ENCODE measurements at places on chromosomes 11 and 22. TPM values are rescaled to one million over a fixed set of nuclear protein-coding genes. Genes with fewer than 3 reads are reported as not detected.

DNA sequence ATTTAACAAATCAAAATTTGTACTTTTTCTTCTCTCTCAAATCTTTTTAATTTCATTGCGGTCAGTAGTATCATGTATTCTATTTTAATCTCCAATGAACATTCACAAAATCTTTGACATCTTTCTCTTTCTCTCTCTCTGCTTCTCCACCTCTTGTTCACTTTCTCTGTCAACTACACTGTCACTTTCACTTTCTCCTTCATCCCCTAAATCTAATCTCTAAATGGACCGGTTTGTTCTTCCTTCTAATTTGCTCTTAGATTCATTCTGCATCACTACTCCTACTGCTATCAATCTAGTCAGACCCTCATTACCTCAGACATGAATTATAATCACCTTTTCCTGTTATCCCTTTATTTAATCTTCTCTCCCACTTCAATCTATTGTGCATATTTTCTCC is 18.6 kb downstream of the CCDC73 start:
- no peak for DNase-seq

DNA sequence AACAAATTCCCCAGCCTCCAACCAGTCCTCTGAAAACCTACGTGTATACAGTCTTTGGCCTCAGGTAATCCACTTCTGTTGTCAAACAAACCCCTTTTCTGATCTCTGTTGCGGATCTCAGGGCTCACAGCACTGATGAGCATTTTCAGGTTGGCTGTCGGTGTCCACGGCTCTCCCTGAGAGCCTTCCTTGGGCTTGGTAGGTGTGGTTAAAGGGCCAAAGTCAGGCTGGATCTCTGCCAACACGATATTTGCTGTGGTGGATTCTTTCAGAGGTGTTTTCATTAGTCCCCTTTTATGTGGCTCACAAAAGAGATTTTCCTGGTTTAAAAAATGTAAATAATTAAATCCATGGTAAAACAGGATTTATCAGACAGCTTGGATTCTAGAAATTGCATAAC is 2.9 kb downstream of the E2F8 start:
- no peak for DNase-seq

Gene XPNPEP3
- 22.5 TPM for total RNA-seq

- no peak for DNase-seq
These were observed 9.9 kb downstream of the IL10RA start for GRCh38 chr11:117996058-117996457.

DNA sequence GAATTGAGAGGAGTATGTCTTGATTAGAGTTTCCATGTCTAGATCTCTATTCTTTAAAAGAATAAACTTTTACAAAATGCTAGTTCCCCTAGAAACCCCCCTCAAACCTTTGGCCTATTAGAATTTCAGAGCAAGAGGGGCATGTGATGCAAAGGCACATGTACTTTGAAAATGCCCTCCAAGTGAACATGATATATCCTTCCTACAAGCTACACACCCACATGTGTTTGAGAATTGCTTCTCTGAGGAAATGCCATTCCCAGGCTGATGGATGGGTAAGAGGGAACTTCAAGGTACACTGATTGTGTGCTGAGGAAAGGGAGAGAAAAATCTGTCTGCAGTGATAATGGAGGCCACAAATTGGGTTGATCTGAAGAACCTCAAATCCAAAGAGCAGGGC is 59.5 kb upstream of the PSMA1 start:
- no peak for DNase-seq

- DNase-seq: no peak
These were observed 800.9 kb upstream of the TENM4 start for GRCh38 chr11:80241766-80242165.

Gene MOV10L1
- 0.38 TPM for total RNA-seq

DNA sequence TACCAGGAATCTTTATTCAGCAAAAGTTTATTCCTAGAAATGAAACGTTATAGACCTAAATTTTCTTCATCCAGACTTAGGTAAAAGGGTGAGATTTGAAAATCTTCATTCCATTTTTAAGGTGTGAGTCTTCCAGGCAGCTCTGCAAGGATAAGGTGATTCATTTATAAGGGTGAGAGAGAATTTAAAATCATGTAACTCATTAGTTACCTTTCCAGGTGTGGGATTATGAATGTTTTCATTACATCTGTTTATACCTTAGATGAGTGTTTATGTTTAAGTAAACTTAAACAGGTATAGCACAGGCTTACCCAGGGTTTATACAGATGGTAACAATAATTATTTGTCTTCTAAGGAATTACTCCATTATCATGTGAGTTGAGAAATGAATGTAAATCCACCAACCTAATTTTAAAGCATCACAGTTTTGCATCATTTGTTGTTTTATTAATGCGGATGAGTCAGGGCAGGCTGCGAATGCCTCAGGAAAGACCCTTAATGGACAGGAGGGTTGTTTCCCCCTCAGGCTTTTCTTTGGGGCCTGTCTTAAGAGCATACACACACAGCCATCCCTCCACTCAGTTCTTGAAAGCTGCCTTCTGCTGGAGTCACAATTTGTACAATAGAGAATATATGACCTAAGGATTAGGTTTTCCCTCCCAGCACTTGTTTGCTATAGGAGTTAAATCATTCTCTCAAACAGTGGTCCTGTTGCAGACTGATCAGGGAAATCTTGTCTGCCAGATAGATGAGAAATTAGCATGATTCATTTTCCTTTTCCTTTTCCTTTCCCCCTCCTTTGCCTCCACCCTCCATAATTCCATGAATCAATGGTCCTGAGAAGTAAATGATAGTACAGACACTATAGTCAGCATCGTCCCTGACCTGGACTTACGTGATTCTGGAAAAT is 3.0 kb downstream of the PRSS23 start:
- DNase-seq: no peak

GRCh38 chr22:45738206-45738605 is 66.6 kb downstream of the ATXN10 start:
- DNase-seq: no peak

Gene C11orf91
- not detected for total RNA-seq

Gene VSTM5
- 0.41 TPM for total RNA-seq

Gene PGA5
- total RNA-seq: 0.35 TPM
